ENCODE measurements at places on chromosomes 16 and 17.
A peak's percentile ranks its signal among the peaks of the same experiment; 100 is the strongest.

GRCh38 chr17:72349491-72349995 is 228.7 kb downstream of the SOX9 start:
- DNase-seq: no peak

GRCh38 chr17:62572488-62572887 is 55.0 kb upstream of the MRC2 start:
- DNase-seq: no peak

DNA sequence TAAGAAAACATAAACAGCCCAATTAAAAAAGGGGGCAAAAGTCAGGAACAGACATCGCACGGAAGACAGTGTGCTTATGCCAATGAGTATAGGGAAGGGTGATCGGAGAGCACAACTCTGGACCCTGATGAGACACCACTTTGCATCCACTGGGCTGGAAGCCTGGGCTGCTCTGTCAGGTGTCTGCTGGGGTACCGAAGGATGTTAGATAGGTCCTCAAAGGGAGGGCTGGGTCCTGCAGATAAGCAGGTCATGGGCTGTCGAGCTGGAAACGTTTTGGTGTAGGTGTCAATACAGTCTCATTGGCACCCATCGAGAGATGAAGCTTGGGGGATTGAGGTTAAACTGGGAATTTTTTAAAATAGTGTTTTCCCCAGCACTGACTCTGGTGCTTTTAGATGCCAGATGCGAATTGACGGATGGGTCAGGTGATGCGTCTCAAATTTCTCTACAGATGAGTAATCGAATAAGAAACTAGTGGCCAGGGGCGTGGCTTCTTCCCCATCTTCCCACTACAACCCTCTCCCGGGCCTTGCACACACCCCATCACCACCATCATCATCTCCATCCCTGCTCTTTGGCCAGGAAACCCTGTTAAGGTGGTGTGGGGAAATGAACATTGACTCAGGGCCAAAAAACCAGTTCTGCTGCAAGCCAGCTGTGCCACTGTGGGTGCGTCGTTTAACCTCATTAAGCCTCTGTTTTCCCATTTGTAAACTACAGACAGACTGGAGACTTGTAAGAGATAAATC is 47.8 kb upstream of the IRF8 start:
- no peak for DNase-seq

DNA sequence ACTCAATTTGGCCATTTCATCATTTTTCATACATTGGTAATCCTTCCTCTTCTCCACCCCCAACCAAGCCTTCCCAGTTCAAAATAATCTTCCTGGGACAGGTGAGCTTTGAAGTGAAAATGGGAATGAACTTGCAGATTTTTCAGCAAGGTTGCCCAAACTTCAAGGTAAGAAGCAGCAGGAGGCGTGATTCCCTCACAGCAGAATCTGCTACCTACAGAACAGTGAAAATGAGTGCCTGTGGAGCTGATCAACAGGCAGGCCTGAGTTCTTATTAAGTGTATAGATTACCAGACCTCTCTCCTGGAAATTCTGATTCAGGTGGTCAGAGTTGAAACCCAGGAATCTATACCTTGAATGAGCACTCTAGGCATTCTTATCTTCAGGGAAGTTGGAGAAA is 356.6 kb downstream of the RBFOX1 start:
- DNase-seq: no peak

DNA sequence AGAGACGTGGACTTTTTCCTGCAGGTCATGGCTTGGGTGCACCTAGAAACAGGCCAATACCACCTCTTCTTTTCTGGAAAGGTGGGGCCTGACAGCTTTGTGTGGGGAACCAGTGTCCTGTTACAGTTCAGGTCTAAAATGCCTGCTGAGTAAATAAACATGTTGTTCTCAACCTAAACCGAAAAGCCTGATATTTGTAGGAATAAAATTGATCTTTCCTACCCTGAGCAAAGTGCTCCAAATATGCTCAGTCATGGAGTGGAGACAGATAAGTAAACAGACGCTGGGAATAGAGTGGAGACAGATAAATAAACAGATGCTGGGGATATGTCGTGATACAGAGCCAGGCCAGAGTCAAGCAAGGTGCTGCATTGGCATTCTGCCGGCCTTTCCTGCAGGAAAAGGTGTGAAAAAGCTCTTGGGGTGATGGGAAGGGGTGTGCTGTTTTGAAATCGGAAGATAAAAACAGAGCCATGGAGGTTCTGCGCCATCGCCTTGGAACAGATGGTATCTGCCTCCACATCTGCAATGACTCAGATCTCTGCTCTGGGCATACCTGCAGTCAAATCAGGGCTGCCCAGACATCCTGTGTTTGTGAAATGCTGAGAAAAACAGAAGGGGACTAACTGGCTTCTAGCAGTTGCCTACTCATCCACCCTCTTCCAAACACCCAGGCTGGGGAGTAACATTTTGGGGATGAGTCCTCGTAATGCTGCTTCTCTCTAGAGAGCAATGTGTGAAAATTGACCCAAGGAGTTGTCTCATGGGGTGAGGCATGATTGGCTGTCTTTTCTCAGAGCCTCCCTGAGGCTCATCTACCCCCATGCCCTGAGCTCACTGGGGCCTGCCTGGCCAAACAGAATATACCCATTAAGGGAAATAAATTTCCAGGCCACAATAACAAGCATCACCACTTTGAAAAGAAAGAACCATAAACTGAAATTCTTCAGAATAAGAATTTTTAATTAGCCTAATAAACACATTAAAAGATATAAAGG is 16.8 kb upstream of the TRPV2 start:
- peak; percentile 79 for DNase-seq

- no peak for DNase-seq
These were observed 77.6 kb downstream of the EMP2 start for GRCh38 chr16:10502776-10503175.

DNA sequence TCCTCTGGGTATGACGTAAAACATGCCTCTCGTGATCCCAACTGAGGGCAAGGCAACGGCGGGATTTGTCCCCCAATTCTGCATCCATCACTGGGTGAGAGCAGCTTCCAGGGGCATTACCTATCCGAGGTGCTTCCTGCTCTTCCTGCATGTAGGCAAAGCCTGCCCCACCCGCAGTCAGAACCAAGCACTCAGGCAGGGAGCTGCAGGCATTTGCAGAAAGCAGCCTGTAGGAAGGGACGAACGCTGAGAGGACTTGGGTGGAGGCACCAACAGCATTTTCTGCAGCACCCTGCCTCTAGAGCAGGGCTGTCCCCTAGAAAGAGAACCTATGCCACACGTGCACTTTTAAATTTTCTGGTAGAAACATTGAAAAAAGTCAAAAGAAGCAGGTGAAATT is 5.5 kb downstream of the BCO1 start:
- no peak for DNase-seq

DNA sequence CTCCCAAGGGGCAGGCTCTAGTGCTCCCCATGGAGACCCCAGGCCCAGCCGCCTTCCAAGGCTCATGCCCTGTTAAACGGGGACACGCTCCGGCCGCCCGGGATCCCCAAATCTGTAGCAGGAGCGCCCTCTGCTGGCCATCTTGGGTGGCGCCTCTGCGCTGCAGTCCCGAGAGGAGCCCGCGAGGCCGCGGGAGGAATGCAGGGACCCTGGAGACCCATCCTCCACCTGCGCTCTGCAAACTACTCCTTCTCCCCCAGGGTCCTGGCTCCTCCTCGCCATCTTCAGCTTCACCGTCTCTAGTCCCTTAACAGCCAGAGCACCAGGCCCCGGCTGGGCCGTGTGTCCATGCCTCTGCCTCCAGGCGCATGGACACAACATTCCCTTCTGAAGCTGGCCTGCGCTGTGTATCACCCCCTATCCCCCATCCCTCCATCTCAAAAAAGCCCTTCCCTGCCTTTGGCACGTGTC is 23.6 kb upstream of the KRT17 start:
- peak; percentile 75 for DNase-seq

GRCh38 chr17:81601525-81602120 is 35.3 kb downstream of the NPLOC4 start:
- DNase-seq: peak; percentile 71

- no peak for DNase-seq
These were observed 53.6 kb upstream of the ATF7IP2 start for GRCh38 chr16:10332241-10332640.

DNA sequence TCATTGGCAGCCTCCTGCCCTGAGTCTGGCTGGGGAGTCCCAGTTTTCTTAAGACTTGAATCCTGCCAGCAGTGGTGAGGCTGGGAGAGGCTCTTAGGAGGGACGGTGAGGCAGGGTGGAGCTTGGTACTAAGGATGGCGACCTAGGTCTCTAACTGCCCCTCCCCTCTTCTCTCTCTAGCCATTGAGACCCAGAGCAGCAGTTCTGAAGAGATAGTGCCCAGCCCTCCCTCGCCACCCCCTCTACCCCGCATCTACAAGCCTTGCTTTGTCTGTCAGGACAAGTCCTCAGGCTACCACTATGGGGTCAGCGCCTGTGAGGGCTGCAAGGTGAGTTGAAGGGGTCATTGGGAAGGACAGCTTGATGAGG is 16.4 kb downstream of the GJD3 start:
- peak; percentile 28 for DNase-seq

- no peak for DNase-seq
These were observed 41.5 kb downstream of the CYB5B start for GRCh38 chr16:69465881-69466280.

DNA sequence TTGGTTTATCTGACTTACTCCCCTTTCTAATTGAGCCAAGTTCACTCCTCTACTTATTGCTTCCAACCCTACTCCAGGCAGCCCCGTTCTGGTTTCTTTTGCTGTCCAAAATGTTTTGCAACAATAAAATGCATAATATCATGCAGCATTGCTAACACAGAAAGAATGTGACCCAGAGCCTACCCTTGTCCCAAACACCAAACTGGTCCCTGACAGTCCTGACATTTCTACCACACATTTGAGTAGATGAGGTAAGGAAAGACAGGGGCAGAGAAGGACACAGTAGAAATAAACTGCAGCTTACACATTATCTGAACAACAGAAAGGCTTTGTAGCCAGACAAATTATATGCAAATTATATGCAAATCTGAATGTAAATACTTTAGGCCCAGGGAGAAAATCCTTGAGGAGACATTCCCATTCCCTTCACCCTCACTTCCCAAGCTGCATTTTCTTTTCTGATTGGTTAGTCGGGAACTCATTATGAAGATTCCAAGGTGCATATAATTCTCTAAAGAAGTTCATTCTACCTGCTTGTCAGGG is 31.6 kb downstream of the SOX9 start:
- no peak for DNase-seq

DNA sequence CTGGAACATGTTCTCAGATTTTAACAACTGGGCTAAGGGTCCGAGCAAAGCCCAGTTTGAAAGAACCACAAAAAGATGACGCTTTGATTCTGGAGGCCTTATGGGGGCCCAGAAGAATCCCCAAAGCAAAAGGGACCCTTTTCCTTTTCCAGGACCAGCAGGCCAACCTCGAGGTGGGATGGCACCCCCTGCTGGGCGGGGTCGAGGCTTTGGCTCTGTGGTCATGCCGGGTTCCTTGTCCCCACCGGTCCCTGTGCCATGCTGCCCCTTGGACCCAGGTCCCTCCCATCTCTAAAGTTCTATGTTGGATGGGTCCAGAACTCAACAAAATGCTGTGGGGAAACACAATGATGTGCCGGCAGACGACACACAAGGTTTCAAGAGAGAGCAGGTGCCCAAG is 30.9 kb downstream of the TMEM204 start:
- peak; percentile 5 for DNase-seq

DNA sequence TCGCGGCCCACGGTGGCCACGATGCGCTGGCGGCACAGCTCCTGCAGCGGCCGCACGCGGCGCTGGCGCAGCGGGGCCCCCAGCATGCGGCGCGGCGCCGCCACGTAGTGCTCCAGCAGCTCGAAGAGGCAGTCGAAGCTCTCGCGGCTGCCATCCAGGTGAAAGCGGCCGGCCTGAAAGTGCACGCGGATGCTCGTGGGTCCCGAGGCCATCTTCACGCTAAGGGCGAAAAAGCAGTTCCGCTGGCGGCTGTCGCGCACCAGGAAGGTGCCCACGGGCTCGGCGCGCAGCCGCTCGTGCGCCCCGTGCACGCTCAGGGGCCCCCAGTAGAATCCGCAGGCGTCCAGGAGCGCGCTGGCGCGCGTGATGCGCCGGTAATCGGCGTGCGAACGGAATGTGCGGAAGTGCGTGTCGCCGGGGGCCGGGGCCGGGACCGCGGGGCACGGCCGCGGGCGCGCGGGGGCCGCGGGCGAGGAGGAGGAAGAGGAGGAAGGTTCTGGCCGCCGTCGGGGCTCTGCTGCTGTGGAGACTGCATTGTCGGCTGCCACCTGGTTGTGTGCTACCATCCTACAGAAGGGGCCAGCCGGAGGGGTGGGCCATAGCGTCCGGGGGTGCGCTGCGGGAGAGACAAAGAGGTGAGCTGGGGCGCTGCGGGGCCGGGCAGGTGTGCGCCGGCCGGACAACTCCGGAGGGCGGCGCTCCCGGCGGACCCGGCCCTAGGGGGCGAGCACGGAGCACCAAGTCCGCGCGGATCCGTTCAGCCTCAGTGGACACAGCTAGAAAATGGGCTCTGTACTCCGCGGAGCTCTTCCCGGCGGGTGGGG is 879 bp downstream of the SOCS1 start:
- peak; percentile 50 for DNase-seq

- DNase-seq: no peak
These were observed 37.1 kb downstream of the TNFRSF13B start for GRCh38 chr17:16934836-16935235.

GRCh38 chr17:81249223-81250040 is 10.3 kb downstream of the NDUFAF8 start:
- no peak for DNase-seq

GRCh38 chr17:62750631-62751051 is 57.5 kb downstream of the MARCHF10 start:
- no peak for DNase-seq

GRCh38 chr16:83116274-83116892 is 489.6 kb downstream of the CDH13 start:
- DNase-seq: no peak

- no peak for DNase-seq
These were observed 77.2 kb downstream of the KCNJ12 start for GRCh38 chr17:21453144-21453898.

GRCh38 chr17:54451051-54451450 is 449.6 kb upstream of the TOM1L1 start:
- DNase-seq: no peak

GRCh38 chr17:79678736-79679255 is 51.9 kb upstream of the ENPP7 start:
- no peak for DNase-seq

- DNase-seq: no peak
These were observed 32.6 kb downstream of the PLXDC1 start for GRCh38 chr17:39118674-39119419.

DNA sequence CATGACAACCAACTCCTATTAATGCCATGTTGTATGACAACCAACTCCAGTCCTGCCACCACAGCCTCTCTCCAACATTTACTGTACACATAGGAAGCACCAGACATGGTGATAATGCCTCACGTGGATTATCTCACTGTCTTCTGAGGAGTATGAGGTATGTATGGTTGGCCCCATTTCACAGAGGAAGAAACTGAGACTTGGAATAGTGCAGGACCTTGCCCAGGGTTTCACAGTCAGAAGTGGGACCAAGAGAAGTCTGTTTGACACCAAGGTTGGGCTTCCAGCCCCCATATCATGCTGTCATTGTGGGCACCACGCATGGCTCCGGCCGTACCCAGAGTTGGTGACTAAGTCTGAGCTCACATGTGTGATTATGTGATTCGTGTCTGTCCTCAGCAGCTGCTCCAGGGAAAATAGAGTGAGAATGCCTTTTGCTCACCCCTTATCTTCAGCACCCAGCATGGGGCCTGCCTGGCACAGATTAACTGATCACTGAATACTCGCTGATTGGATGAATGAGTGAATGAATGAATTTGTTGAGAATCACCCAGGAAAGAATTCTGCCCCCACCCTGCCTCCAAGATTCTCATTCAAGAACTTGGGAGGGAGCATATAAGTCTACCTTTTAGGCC is 204.1 kb upstream of the NLRP1 start:
- DNase-seq: peak; percentile 25

- no peak for DNase-seq
These were observed 151.7 kb upstream of the COX10 start for GRCh38 chr17:13917634-13918033.

- no peak for DNase-seq
These were observed 953 bp upstream of the NSMCE1 start for GRCh38 chr16:27269300-27270150.

Data from hematopoietic multipotent progenitor cell treated with erythropoietin and hydrocortisone succinate and interleukin-3 and kit ligand, for 8 days (in vitro differentiated cells).